ENCODE measurements at places on chromosomes 7 and 10.

- DNase-seq, result no peak
These were observed 72.5 kb upstream of the IGFBP3 start for GRCh38 chr7:45993621-45994020.

DNA sequence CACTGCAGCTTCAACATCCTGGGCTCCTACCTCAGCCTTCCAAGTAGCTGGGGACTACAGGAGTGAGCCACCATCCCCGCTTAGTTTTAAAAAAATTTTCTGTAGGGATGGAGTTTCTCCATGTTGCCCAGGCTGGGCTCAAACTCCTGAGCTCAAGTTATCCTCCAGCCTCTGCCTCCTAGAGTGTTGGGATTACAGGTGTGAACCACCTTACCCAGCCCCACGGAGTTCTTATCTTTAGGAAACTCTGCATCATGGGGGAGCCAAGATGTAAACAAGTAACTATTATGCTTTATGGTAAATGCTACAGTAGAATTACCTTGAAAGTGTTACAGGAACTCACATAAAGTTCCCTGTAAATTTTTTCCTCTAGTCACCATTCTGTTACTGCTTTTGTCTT is 65.3 kb downstream of the PHTF2 start:
- DNase-seq, result no peak

DNA sequence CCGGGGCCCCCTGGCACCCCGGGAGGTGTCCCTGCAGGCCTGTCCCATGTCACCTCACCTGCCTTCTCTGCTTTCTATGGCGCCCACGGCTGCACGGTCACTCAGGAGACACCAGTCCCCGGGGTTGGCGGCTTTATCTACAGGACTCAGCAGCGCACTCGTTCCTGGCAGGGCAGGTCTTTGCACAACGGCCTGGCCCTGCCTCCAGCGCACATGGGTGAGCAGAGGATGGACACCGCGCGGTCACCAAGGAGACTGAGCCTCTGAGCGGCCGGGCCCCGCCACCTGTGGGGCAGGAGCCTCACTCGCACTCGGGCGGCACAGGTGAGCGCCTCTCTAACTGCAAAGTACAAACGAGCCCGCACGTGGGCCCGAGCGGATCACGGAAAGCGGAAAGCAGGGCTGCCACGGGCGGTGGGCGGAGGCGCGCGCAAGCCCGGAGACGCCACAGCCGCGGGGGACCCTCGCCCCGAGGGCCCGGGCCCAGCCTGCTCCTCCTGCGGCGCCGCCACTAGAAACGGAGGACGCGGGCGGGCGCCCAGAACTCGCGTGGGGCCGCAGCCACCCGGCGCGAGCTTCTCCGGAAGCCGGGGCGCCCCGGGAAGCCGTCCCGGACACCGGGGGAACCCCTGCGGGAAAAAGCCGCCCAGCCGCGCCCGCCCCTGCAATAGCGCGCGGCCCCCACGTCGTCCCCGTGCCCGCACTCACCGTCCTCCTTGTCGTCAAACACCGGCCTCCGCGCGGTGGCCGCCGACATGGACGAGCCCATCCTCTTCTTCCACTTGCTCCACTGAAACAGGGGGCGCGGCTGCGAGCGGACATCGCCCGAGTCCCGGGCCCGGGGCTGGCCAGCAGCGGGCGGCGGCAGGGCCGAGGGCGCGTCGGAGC is 642 bp downstream of the STK32C start:
- peak; percentile 36 for DNase-seq

GRCh38 chr7:27203964-27204594 is 4.2 kb upstream of the HOXA13 start:
- DNase-seq, result no peak

DNA sequence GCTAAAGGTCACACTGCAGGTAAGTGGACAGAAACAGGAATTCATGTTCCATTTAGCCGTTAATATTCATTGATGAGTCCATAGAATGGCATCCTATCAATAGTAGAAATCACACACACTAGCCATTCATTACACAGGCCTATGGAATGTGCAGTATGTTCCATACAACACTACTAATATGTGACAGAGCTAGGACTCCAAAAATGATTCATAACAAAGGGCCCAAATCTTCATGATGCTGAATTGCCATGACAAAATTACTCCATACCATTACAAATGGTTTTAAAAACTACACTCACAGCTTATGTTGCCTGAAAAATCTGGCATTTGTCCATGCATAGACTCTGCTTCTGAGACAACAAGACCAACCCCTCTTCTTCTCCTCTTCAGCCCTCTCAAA is 549.1 kb downstream of the XPNPEP1 start:
- no peak for DNase-seq

- no peak for DNase-seq
These were observed 325.4 kb upstream of the NPVF start for GRCh38 chr7:25553580-25554291.

DNA sequence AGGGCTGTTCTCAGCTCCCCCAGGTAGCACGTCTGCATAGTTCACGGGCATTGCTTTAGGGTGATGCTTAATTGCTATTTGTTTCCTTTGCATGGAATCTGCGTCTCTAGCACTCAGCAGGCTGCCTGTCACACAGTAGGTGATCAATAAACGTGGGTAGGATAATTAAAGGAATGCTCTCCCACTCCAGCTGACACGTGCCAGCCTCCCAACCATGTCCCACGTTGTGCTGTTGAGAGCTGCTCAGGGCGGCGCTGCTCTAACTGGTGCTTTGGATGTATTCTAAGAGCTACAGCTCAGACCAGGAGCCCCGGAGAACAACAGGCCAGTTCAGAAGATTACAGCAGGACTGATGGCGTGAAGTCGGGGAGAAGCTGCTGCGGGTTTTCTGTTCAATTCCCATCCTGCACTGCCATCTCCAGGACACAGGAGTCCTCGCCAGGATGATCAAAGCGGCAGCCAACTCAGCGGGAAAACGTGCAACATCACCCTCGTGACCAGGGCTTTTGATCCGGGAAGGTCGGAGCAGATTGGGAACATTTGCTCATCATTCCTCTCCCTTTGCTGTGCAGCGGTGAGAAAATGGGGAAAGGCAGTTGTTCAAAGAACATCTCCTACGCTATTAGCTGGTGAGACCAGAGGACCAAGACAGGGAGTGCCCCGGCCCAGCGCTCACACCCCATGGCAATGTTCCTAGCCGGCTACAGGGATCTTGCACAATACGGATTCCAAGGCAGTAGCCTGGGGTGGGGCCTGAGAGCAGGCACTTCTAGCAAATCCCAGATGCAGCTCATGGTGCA is 50.5 kb upstream of the FOXK1 start:
- no peak for DNase-seq

DNA sequence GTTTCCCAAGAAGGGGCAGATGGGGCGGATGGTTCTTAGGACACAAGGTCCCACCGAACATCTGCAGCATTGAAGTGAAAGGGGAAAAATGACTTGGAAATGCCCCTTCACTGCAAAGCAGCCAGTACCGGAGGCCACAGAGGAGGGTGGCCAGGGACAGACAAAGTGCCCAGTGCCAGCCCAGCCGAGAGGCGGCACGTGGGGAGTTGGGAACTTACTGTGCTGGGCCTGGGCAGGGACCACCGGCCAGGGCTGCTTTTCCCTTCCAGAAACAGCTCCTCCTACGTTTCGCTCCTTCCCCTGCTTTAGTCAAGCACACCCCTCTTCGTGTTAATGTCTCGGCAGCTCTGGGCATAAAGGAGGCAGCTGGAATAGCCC is 129.2 kb downstream of the TNS3 start:
- DNase-seq, result no peak

Data from activated CD4-positive, alpha-beta T cell treated with anti-CD3 and anti-CD28 coated beads, Interleukin-2, amount 10 ng/mL, durations not matched to agents 7 days and 5 days (primary cell).